ENCODE measurements at places on chromosomes 3 and 15.

DNA sequence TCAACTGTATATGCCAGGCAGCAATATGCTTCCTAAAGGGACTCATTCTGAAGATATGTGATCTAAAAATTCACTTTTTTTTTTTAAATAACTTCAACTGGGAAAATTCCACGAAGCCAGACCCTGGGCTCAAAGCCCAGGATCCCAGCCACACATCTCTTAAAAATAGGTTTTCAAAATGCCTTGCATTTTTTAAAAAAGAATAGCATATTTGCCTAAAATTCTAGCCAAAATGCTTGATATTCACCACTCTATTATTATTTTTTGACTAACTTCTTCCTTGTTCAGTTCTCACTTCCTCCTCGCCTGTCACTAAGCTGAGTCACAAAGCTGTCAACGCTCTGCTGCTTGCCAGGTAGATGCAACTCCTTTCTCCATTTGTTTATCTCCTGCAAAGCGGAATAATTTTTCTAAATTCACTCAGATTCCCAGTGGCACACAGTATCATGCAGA lies 28.0 kb upstream of the VGLL4 start:
- no peak for DNase-seq

DNA sequence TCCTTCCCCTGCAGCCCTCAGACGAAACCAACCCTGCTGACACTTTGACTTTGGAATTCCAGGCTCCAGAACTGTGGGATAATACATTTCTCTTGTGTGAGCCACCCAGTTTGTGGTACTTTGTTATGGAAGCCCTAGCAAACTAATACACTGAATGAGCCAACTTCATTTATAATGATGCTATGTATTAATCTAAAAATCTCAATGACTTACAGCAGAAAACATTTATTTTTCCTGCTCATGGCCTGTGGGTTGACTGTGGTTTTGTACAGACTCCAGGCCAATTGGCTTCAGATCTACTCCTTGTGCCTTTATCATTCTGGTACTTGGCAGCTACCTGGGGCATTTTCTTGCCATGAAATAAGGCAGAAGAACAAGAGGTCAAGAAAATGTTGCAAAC lies 152.4 kb downstream of the EBLN2 start:
- no peak for DNase-seq

GRCh38 chr3:54733106-54734006 lies 194.5 kb downstream of the LRTM1 start:
- peak; percentile 33 for DNase-seq

DNA sequence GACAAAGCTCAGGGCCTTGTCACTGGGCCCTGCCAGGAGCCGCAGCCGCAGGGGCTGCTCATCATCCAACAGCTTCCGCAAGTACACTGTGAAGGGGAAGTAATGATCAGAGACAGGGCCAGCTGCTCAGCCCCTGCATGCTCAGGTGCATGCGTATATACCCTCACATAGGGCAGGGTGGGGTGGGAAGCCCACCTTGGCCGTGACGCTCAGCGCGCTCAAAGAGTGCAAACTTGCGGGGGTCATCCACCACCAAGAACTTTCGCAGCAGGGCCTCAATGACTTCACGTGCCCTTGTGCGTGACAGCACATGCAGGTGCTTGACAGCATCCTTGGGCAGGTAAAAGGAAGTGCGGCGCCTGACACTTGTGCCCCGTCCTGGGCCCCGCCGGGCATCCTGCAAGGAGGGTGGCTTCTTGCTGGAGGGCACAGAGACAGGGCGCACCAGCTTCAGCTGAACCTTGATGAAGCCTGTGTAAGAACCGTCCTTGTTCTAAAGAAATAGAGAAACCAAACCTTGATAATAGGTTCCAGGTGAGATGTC lies 3.4 kb upstream of the TUSC2 start:
- DNase-seq: no peak

DNA sequence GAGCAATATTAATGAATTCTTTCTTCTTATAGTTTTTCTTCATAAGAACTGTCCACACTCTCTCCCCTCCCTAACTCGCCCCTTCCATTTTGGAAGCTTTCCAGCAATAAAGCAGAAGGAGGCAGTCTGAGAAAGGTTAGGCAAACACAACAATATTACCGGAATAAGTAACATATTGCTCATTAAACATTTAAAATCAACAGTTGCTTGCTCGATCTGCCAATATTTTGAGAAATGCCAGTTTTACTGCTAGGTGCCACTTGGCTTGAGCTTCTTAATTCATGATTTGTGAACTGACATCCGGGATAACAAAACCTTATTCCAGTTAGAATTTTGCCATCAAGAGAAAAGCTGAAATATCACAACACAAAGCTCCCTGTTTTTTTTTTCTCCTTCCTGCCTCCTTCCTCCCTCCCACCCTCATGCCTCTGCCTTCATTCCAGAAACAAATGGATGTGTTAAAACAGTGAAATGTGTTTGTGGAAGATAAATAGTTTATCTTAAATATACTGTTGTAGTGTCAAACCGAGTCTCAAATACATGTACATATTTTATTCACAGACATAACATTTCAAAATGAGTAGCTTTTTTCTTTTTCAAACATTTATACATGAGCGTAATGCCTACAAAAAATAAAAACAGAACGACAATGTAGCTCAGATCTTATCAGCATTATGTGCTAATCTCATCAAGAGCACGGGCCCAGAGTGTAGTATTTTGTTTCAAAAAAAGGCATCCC lies 253.7 kb downstream of the GAP43 start:
- DNase-seq: no peak

DNA sequence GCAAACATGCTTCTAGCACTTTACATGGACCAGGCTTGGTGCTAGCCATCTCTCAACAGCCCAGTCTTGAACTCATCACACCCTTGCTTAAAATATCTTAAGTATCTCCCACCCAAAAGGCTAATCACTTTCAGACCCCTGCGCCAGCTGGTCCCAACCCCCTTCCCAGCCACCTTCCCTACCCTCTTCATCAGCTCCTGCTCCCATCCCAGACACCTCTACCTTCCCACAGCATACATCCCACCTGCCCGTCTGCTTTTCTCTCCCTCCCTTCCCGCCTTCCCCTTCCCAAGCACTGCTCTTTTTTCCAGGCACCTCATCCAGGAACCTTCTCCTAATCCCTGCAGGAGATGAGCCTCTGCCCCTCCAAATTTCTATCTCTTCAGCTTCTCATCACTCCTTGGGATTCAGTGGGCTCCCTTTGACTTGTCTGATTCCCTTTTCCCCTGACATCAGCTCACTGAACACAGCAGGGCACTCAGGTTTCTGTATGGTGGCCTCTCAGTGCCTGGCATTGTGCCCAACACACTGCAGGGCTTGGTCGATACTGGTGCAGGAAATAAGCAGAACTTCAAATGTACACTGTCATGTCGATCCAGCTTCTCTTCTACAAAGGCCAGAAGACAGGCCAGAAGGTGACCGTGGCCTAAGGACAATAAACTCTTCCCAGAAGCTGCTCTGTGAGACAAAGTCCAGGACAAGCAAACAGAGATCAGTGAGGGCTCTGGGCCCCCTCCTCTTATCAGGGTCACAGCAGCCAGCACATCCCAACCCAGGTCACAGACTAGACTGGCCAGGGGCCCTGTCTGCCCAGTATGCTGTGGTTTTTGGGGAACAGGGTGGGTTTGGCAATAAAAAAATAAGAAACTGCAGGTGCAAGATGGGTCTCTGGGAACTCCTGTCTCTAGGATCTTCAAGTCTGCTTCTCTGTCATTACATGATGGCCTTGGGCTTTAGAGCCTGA lies 2.2 kb upstream of the ITIH1 start:
- no peak for DNase-seq

DNA sequence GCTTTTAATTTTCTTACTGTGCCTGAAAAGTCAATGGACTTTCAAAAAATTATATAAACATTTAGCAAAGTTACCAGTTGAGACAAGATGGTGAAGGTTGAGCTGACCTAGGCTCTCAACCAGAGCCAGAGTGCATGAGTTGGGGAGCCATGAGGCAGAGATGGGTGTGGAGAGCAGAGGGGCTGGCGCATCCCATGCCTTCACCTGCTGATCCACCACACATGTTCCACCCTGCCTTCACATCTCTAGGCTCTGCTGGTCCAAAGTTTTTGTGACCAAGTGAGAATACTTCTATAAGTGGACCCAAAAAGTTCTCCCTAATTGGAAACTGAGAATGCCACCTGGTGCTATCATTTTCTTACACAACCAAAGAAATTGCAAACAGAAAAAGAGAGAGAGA lies 47.3 kb downstream of the CCR3 start:
- no peak for DNase-seq

DNA sequence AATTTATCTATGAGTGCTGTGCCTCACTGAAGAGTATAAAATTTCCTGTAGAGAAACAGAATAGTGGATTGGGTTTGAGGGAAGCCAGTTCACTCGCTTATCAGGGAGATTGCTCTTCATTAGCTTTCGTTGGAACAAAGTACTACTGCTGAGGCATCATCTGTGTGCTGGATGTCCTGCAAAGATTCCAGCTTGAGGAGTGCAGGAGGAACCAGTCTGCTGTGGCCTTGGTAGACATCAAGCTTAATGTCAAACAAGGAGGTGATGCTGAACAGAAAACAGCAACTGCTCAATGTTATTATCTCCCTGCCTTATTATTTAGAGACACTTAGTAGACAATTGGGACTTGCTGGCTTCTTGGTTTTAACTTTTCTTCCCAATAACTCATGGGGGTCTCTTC lies 297.5 kb upstream of the DPH6 start:
- DNase-seq: no peak

DNA sequence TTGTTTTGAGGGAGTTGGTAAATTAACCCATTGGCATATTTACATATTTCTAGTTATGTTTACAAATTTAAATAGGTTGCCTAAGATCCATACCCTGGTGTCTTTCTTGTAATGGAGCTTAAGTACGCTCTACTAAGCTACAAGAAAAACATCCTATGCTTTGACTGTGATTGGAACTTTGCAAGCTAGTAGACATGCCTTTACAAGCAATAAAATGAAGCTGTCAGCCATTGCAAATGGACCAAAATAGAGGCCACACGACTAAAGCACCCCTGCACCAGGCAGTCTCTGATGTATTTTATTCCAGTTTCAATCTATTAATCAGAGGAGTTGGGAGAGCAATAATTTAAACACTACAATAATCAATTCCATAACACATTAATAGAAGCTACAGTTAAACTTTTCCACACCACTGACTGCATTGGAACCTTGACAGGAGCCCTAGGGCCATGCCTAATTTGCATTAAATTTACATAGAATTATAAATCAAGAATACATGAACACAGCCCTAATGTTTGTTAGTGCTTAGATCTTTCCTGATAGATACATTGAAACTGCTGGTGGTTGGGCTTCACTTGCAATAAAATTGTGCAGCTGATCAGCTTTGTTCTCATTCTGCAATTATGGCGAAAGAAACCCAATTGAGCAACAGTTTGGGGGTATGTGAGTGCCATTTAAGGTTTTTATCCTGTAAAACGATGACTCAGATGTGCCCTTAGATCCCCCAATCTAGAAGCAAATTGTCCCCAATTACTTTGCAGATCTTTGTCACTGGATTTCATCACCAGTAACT lies 360.1 kb downstream of the LSAMP start:
- DNase-seq: no peak

DNA sequence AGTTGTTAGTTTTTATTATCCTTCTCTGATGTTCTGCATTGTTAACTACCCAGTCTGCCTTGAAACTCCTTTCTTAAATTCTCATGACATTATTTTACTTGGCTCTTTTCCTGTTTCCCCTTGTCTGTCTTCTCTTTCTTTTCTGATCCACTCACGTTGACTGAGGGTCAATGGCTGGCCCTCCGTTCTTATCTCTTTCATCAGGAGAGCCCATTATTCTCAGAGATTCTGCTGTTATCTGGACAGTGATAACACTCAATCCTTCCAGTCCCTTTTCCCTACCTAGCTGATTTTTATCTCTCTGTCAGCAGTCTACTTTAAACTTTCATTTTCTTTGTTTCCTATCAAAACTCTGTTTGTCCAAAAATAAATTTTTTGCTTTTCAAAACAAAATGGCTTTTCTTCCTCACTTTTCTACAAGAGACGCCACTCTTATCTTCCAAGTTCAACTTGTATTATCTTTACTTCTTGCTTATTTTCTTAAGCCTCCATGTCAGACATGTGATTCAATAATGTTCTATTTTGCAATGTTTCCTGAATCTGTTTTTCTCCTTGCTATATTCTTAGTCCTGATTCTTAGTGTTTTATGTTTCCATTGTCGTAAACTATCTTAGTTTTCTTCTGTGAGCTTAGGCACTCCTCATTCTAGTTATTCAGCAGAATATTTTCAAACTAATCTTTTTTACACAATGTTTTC lies 120.2 kb downstream of the NEDD4 start:
- DNase-seq: no peak

DNA sequence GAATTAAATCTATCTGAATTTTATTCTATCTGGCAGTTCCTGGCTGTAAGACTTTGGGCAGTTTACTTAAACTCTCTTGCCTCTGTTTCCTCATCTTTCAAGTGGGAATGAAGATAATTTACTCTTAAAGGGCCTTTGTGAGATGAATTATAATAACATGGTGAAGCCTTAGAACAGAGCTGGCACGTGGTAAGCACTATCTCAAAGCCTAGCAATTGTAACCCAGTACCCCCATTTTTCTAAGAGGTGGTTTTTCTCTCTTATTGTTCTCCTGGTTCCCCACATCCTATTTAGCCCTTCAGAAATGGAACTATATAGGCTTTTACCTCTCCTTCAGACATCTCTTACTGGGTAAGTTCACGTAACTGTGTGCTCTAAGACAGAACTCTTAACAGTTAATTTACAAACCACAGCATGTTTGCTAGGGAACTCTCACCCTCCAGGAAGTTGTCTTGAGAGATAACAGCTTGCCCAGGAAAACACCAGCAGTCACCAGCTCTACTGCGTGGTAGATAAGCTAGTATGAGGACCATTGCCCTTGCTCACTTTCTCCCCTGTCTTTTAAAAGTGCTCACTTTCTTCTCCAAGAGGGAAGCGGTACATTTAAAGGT lies 12.3 kb upstream of the CRBN start:
- no peak for DNase-seq

GRCh38 chr3:101675709-101676215 lies 1.2 kb downstream of the ZBTB11 start:
- DNase-seq: no peak

DNA sequence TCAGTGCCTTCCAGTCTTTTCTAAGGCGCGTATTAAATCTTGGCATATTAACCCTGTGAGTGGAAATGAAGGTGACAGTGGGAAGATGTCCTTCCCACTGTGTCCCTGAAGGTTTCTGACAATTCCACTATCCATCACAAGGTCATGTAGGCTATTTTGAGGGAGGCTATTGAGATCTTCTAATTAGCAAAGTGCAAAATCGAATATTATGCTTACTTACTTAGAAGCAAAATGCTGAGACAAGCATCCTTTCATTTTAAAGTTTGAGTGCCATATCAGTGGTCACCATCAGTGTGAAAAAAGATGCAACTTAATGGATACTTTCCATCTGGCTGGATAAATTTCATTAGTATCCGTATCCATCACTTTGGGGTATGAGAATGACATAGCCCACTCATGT lies 77.6 kb downstream of the COL6A5 start:
- no peak for DNase-seq

Measured in NCI-H1105 (cell line).